Suppressor macrophage treated with lipopolysaccharide for 4 hours (primary cell): ENCODE measurements at places on chromosomes 16 and 17.
A peak's percentile ranks its signal among the peaks of the same experiment; 100 is the strongest.

GRCh38 chr16:53129281-53130158 lies 74.7 kb downstream of the CHD9 start:
- no peak for DNase-seq

GRCh38 chr17:76540381-76541300 lies 797 bp downstream of the PRCD start:
- peak; percentile 89 for DNase-seq

DNA sequence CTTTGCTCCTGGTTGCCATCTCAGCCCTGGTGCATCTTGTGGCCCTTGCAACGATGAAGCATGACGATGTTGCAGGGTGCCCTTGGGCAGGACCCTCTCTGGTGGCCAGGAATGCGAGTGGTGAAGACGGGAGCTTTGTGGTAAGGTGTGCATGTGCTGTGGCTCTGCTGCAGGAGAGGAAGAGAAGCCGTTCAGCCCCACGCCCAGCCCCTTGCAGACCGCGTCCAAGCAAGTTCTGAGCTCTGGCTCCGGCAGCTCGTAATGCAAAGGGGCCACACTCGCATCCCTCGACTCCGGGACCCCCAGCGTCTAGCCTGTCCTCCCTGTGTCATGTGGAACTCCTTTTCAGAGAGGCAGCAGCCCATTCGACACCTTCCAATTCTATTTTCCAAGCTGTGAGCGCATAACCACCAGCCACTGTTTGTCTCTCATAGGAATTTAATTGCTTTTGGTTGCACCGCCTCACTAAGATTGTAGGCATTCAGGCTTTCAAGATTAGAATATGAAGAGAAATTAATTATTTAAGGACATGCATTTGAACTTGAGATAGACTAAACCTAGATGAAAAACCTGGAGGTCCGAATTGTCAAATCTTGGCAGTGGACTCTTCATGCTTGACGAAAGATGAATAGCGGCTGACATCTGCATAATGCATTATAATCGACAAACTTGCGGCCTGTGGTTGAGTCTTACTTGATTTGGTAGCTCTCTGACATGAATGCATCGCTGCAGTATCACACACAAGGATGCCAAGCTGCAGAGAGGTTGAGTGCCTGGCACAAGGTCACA lies 21.1 kb upstream of the KCNG4 start:
- DNase-seq, result no peak

DNA sequence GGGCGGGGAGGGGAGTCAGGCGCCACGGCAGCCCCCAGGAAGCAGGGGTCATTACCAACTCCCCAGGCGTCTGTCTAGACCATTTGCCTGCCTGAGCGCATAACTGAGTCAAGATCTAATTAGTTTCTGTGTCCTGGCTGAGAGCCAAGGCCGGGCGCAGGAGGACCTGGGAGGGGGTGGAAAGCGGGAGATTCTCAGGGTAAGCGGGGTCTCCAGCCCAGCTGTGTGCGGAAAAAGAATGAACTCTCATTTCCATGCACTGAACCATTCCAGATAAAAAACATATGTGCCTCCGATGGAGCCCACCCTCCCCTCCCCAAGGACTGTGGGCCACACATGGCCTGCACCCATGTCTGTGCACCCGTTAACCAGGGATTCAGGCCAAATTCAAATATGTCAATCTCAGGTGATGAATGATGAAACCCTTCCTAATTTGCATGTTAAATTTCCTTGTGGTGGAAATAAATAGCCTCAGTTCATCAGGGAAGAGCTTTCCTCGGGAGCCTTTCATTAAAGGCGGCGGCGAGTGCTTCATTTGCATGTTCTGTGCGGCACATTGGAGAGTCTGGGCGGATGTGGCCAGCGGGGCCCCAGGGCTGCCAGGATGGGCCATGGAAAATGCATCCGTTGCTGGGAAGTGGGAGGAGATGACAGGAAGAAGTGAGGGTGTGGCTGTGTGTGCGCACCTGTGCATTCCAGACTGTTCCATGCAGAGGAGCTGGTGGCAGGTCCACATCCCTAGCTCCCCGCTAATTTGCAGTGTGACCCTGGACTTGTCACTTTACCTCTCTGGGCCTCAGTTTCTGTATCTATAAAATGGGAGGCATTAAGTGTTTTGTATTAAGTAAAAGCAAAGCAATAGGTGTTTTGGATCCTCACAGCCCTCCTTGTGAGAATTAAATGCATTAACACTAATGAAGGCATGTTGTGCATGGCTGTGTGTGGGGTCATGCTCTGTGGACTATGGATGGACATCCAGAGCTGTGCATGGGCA lies 151.1 kb downstream of the SDK2 start:
- DNase-seq, result no peak

DNA sequence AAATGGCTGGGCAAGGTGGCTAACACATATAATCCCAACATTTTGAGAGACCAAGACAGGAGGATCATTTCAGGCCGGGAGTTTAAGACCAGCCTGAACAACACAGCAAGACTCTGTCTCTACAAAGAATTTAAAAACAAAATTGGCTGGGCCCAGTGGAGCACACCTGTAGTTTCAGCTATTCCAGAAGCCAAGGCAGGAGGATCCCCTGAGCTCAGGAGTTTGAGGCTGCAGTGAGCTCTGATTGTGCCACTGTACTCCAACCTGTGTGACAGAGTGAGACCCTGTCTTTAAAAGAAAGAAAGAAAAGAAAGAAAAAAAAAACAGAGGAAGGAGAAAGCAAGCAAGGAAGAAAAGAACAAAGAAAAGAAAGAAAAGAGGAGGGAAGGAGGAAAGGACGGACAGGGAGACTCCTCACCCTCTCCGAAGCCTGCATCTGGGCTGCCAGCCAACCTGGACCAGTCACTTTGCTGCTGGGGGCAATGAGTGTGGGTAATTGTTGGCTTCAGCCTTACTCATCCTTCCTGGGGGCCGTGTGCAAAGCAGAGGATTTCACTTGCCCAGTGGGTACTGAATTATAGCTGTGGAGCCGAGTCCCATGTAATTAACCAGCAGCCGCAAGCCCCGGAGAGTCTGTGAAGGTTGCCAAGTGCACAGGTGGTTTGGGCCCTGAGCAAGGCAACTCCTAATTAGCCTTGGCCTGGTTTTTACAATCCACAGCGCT lies 6.7 kb upstream of the MT4 start:
- DNase-seq, result no peak

DNA sequence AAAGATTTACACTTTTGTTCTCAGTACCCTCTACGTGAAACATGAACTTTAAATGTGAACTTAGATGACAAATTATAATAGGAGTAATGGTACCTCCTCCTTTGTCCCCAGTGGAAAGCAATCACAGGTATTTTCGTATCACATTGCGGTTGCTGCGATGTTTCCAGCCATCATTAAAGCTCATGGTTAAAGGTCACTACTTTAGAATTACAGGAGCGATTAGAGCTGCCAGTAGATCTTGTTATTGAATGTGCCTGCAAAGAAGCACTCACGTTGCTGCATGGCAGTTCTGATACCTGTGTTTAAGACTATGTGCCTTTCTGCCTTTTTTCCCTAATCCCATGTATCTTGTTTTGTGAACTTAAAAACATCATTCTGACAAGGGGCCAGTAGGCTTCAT lies 301.0 kb downstream of the CPPED1 start:
- no peak for DNase-seq

DNA sequence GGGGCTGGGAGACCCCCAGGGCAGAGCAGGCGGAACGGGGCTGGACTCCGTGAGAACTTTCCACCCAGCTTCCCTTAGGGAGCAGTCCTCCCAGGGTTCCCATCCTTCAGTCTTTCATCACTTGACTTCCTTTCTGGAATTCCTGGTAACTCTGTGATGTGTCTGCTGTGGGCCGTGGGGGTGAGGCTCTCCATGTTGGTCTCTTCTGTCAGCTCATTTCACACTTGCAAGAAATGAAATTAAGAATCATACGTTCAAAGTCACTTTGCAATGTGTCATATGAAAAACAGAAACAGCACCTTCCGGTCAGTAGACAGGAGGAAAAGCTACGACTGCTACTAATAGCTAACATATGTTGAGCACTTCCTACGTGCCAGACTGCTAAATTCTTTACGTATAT lies 5.4 kb upstream of the BBS2 start:
- no peak for DNase-seq

GRCh38 chr17:60230358-60230757 lies 80.6 kb downstream of the CA4 start:
- no peak for DNase-seq

DNA sequence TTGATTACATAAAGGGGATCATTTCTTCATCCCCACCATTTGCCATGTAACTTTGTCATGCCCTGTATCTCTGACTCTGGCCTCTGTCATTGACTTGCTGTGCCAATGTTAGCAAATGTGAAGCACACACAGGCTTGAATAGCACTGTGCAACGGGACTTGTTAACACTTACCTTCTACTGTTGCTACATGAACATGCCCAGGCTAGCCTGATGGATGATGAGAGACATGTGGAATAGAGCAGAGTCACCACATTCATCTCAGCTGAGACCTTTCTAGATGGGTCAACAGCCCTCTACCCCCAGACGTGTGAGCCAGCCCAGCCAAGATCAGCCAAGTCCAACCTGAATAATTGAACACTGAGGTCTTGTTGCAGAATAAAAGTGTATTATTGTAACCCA lies 162.1 kb upstream of the SALL1 start:
- no peak for DNase-seq

DNA sequence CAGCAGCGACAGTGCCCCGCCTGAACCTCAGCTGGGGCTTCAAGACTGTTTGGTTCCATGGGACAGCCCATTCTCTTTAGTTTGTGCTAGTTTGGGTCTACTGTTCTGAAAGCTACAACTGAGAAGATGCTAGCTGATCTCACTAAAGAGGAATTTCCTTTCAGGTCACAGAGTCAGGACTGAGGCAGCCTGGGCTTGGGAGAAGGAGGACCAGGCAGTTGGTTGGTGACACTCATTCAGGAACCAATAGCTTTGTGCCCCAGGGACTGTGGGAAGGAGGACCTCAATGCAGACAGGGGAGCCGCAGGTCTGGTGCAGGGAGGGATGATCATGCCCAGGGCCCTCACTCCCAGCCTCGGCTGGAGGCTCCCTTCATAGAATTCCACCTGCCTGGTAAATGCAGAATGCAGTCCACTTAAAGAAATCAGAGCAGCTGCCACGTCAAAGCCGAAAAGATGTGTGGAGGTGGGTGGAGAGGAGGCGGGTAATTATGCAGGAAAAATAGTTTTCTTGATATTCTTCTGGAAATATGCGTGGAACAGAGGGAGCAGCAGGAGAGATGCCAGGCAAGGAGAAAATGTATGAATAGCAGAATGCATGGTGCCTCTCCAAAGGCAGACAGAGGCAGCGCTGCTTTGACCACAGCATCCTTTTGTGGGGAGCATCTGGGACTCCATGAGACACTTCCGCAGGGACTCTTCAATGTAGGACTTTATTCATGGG lies 32.6 kb upstream of the ZFP90 start:
- DNase-seq, result no peak

DNA sequence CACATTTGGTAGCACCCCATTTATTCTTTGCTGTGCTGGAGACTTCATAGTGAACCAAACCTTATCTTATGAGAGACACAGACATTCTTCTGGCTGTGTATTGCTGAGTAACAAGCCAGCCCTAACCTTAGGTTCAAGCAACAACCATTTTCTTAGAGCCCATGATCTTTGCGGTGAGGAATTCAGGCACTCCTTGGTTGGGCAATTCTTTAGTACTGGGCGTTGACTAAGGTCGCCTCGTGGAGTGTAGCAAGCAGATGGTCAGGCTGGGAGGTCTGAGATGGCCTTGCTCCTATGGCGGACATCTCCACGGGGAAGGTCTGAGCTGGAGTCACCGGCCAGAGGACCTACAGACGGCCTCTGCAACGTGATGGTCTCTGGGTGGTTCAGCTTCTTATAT lies 43.1 kb downstream of the ARSG start:
- no peak for DNase-seq

DNA sequence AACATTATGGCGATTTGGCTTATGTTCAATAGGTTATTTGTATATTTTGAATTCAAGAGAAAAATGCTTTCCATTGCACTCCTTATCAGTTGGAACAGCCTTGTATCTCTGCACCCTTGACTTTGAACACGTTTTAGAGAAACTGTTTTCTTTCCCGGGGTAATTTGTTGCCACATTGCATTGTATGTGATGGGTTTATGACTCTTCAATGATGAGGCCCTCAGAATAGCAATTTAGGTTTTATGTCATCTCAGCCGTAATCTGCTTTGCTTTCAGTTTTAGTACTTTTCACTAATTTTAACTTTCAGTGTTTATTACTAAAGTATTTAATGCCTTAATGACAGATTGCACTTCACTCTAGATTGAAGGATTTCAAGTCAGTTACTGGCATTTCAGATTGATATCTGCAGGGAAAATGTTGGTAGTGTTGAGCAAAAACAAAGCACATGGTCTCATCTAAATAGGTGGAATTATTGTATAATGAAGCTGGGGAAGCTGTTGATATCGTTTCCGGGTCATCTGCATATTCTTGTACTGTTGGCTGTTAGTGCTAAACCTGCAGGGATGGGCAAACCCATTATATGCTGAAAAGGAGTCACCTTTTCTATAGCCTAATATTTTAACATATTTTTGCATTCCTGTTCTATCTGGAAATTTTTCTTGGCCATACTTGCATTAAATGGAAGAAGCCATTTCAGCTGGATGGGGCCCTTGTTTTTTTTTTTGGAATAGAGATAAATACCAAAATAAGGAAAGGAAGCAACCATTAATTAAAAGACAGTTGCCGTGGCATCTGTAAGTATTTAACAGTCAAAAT lies 2.0 kb downstream of the LUC7L3 start:
- DNase-seq, result peak; percentile 68

DNA sequence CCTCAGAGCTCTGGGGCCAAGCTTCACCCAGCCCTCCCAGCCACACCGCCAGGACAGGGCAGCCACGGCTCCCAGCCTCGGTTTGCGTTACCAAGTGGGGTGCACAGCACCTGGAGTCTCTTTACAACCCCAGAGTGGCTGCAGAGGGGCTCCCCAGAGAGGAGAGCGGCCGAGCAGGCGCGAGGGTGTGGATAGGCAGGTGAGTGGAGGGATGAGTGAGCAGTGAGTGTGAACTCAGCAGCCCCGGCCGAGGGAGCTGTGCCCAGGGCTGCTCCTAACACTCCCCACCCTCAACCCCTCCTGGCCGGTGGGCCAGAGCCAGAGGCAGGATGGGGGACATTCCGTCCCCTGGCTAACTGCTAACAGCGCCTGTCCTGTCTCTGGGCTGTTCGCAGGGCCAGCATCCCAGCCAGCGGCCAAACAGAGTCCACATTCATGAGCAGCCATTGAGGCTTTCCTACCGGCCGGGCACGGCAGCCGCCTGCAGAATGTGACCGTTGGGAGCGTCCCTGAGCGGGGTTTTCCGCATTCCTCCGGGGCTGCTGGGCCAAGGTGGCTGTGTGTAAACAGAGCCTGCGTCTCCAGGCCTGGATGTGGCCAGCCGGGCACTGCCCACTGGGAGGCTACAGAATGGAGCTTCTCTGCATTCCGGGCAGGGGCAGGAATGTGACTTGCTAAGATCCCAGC lies 5.3 kb downstream of the ZNF469 start:
- no peak for DNase-seq

GRCh38 chr17:82836823-82837357 lies 2.9 kb downstream of the ZNF750 start:
- DNase-seq, result peak; percentile 73
